Upper lobe of left lung (tissue), 6 donors: ENCODE measurements at places on chromosomes 4 and X. TPM values are rescaled to one million over a fixed set of nuclear protein-coding genes. Genes with fewer than 3 reads are reported as not detected.

GRCh38 chr4:81421346-81422218 lies 50.1 kb downstream of the RASGEF1B start:
- no peak overlapping the region for H3K4me3 ChIP-seq
- no peaks in the 10 kb centered on the region for H3K4me1 ChIP-seq
- peaks cover 6% of the 10 kb centered on the region for H3K36me3 ChIP-seq
- H3K27me3 ChIP-seq = no peaks in the 10 kb centered on the region
- peak overlapping the region; percentile 32 for H3K27ac ChIP-seq

The FGFBP2 gene
- total RNA-seq = 3.8 TPM

GRCh38 chrX:101550751-101551379 lies 518 bp downstream of the ARMCX1 start:
- peak; percentile 32 for DNase-seq
- H3K27me3 ChIP-seq = no peaks in the 10 kb centered on the region
- peak overlapping the region; percentile 61 for H3K4me3 ChIP-seq
- H3K36me3 ChIP-seq = no peaks in the 10 kb centered on the region
- no peaks in the 10 kb centered on the region for H3K4me1 ChIP-seq

- no peaks in the 10 kb centered on the region for H3K4me1 ChIP-seq
- H3K36me3 ChIP-seq = no peaks in the 10 kb centered on the region
- no peak overlapping the region for H3K4me3 ChIP-seq
- H3K27ac ChIP-seq = no peak overlapping the region
- no peak for DNase-seq
Measured at GRCh38 chr4:12139296-12139695, 710.6 kb upstream of the HS3ST1 start.

The BMPR1B gene
- 2.6 TPM for total RNA-seq

- no peaks in the 10 kb centered on the region for H3K27me3 ChIP-seq
- DNase-seq = no peak
Measured at GRCh38 chr4:173181848-173182247, 13.2 kb downstream of the GALNT7 start.

DNA sequence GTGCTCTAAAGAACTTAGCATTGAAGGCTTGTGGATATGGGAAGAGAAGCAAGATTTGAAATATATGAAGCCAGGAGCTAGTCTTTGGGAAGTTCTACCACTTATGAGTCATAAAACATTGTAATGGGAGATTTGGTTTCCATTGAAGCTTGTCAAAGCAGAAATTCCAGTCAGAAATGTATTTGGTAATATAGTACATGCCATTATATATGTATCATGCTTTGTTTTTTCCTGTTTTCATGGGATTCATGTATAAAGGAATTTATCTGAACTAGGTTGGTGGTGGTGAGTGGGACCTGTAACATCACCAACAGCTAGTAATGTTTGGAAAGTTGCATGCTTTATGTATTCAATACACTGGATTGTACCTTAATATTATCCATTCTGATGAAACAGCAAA lies 14.6 kb upstream of the DCAF8L2 start:
- H3K4me3 ChIP-seq = no peak overlapping the region
- no peaks in the 10 kb centered on the region for H3K27me3 ChIP-seq
- no peaks in the 10 kb centered on the region for H3K4me1 ChIP-seq
- no peaks in the 10 kb centered on the region for H3K36me3 ChIP-seq

The CHRNA9 gene
- total RNA-seq = 0.49 TPM

GRCh38 chrX:152313529-152314302 lies 137.4 kb downstream of the GABRA3 start:
- H3K27ac ChIP-seq = no peak overlapping the region
- H3K27me3 ChIP-seq = no peaks in the 10 kb centered on the region
- DNase-seq = no peak

GRCh38 chr4:94525993-94526728 lies 74.4 kb downstream of the PDLIM5 start:
- no peaks in the 10 kb centered on the region for H3K27me3 ChIP-seq
- no peak overlapping the region for H3K4me3 ChIP-seq
- H3K4me1 ChIP-seq = no peaks in the 10 kb centered on the region
- no peaks in the 10 kb centered on the region for H3K36me3 ChIP-seq
- DNase-seq = no peak

GRCh38 chr4:141133999-141134995 lies 1.0 kb upstream of the RNF150 start:
- no peak overlapping the region for H3K4me3 ChIP-seq
- no peaks in the 10 kb centered on the region for H3K27me3 ChIP-seq
- H3K36me3 ChIP-seq = no peaks in the 10 kb centered on the region
- no peak for DNase-seq

The ATP1B4 gene
- not detected for total RNA-seq

GRCh38 chr4:169058312-169058711 lies 48.3 kb upstream of the CBR4 start:
- H3K36me3 ChIP-seq = no peaks in the 10 kb centered on the region
- no peaks in the 10 kb centered on the region for H3K27me3 ChIP-seq
- no peak overlapping the region for H3K27ac ChIP-seq
- no peak for DNase-seq
- peaks cover 3% of the 10 kb centered on the region for H3K4me1 ChIP-seq

DNA sequence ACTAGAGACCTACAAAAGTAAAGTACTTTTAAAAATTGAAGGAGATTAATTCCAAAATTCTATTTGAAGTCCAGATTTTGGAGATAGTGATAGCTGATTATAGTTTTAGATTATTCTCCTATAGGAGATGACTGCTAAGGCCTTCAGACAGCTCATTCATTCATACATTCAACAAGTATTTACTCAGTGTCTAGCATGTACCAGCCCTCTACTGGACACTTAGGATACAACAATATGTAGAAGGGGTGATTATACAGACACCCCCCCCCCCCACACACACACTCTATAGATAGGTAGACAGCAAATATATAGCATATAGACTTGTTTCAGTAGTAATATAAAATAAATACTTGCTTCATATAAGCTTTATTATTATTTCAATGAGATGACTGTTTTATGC lies 60.4 kb upstream of the TAF9B start:
- no peak overlapping the region for H3K4me3 ChIP-seq
- no peaks in the 10 kb centered on the region for H3K4me1 ChIP-seq
- no peak overlapping the region for H3K27ac ChIP-seq
- H3K36me3 ChIP-seq = no peaks in the 10 kb centered on the region

GRCh38 chrX:40871385-40872082 lies 136.2 kb upstream of the MED14 start:
- H3K4me3 ChIP-seq = no peak overlapping the region
- no peak for DNase-seq
- H3K27me3 ChIP-seq = no peaks in the 10 kb centered on the region
- H3K27ac ChIP-seq = no peak overlapping the region

- H3K4me1 ChIP-seq = no peaks in the 10 kb centered on the region
- H3K27ac ChIP-seq = no peak overlapping the region
- no peaks in the 10 kb centered on the region for H3K36me3 ChIP-seq
- no peaks in the 10 kb centered on the region for H3K27me3 ChIP-seq
- H3K4me3 ChIP-seq = no peak overlapping the region
Measured at GRCh38 chr4:39102297-39102696, 40.3 kb downstream of the KLHL5 start.

DNA sequence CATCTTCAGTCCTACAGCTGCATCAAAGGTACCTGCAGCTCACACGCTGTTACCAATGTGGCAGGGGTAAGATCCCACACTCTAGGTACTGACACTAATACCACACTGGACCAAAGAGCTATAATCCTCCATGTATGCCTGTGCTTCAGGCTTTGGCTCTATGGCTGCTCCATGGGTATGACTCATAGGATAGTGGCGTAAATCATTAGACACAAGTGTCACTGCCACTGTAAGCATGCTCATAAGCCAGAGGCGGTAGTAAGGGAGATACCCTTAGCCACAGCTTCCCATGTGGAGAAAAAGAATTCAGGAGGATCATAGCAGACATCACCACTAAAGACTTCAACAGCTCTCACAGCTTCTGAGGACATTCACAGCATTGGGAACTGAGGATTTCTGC lies 287.5 kb downstream of the ACTRT1 start:
- no peaks in the 10 kb centered on the region for H3K27me3 ChIP-seq
- DNase-seq = no peak
- no peak overlapping the region for H3K4me3 ChIP-seq
- no peak overlapping the region for H3K27ac ChIP-seq
- no peaks in the 10 kb centered on the region for H3K4me1 ChIP-seq
- H3K36me3 ChIP-seq = no peaks in the 10 kb centered on the region

The AR gene
- 2.0 TPM for total RNA-seq

The RBM46 gene
- not detected for total RNA-seq

The PLS3 gene
- total RNA-seq = 199 TPM

DNA sequence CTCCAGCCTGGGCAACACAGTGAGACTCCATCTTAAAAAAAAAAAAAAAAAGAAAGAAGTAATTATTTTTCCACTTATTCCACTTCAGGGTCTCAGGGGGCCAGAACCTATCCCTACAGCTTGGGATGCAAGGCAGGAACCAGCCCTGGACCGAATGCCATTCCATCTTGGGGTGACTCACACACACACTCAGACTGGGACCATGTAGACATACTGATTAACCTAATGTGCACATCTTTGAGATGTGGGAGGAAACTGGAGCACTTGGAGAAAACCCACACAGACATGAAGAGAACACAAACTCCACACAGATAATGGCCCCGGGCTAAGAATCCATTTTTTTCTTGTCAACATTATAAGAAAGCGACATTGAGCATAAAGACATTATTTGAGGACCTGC lies 132.5 kb downstream of the PTTG2 start:
- H3K27me3 ChIP-seq = no peaks in the 10 kb centered on the region
- H3K4me3 ChIP-seq = no peak overlapping the region
- peaks cover 5% of the 10 kb centered on the region for H3K36me3 ChIP-seq
- no peak overlapping the region for H3K27ac ChIP-seq
- H3K4me1 ChIP-seq = no peaks in the 10 kb centered on the region

- DNase-seq = no peak
- H3K27me3 ChIP-seq = no peaks in the 10 kb centered on the region
- H3K4me1 ChIP-seq = peaks cover 29% of the 10 kb centered on the region
- H3K4me3 ChIP-seq = peak overlapping the region; percentile 72
- H3K27ac ChIP-seq = peak overlapping the region; percentile 95
Measured at GRCh38 chrX:135345107-135345589, 35.9 kb downstream of the ETDC start.
